ENCODE measurements at places on chromosomes 7 and 10. TPM values are rescaled to one million over a fixed set of nuclear protein-coding genes. Genes with fewer than 3 reads are reported as not detected.

ANKRD2 gene
- total RNA-seq = not detected

NKX1-2 gene
- not detected for total RNA-seq

GRCh38 chr10:52048051-52048450 is 266.0 kb upstream of the DKK1 start:
- DNase-seq = no peak

CALCR gene
- not detected for total RNA-seq

DNA sequence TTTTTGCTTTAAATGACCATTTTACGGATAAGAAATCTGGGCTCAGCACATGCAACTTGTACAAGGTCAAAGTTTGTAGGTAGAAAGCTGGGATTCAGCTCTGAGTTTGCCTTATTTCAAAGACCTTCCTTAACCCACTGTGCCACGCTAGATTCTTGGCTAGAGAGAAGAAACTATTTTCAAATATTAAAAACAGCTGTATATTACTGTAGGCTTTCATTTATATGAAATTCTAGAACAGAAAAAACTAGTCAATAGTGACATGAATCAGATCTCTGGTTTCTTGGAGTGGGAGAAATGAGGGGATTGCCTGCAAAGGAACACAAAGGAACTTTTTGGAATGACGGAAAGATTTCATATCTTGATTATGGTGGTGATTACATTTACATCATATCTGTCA is 53.0 kb upstream of the C1GALT1 start:
- no peak for DNase-seq

DNA sequence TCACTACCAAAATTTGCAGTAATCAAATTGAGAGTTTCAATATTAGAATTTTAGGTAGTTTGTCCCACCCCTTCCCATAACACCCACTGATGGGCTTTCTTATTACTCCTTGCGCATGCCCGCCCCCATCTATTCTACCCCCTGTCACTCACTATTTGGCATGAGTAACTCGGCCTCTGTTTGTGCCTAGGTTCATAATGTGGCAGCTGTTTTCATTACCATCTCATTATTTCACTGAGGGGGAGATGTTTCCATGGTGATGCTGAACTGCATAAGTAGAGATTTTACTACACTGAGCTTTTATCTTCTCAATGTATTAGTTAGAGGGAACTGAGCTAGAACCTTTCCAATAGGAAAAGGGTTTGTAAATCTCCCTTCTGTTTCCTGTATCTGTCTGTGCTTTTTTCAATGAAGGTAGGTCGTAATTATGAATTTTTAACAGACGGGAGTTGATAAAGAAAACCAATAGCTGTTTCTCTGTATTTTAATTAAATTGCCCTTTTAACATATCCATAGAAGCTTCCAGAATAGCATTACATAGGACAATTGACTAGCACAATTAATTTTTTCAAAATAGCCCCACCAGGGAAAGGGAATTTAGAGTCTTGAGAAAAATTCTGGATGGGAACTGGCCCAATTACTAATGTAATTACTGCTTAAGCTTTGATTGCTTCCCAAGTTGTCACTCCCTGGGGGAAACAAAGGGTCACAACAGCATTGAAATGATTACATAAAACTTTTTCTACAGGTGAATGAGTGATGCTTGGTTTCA is 33.4 kb downstream of the PRPS1L1 start:
- no peak for DNase-seq

GRCh38 chr7:74482197-74482467 is 28.4 kb downstream of the GTF2IRD1 start:
- no peak for DNase-seq

DNA sequence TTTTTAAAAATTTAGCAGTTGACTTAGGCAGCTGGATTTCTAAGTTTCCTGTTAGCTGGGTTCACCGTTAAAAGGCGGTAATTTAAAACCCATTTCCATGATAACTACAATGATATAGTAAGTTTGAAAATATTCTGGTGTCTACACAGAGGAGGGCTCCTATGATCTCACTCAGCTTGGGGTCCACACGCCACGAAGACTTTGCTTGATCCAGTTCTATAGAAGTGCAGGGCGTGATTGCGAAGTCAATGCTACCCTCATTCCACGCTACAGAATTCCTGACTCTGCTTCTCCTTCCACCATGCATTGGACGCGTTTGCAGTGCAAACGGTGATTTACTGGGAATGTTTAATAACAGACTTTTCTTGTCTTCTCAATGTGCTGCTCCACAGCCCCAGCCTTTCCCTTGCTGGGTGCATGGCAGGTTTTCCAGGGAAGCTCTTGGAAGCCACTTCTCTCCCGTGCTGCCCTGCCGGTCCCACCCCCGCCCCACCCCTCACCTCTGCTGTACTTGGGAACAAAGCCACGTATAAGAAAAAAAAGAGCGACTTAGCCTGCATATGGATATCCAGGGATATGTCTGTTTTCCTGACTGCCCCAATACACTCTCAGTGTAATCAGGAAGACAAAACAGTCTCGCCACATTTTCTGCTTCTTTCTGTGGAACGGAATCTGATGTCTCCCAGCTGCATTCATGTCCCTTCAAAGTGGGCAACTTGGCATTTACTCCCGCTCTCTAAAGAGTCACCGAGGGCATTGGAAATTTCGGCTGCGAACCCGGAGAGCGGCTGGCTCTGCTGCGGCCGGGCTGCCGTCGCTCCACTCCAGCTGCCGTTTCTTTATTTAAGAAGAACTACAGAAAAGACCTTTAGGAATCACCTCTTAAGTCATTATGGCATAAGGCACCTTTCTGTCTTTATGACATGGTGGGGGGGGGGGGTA is 434.4 kb upstream of the MGMT start:
- DNase-seq = no peak

DNA sequence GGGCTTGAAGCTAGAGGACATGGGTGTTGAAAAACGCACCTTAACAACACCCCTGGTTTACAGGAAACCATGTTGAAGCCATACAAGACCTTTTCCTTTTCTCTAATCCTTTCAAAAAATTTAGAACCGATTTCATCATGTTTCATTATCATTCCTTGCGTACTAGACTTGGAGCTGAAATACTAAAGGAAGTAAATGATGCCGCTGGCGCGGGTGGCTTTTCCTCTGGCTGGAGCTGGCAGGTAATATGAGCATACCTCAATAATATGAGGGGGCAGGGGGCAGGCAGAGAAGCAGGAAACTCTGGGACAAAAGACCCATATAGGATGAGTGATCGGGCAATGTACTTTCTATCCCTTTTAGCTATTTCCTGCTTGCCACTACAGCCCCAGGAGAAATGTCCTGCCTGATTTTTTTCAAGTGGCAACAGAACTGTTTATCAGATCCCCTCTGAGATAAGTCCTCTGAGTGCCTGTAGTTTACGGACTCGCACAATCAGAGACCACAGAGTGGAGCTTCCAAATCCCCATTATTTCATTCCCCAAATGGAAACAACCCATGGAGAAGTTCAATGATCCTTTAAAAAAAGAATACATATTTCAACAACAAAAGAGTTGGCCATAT is 450.1 kb downstream of the KCNMA1 start:
- DNase-seq = no peak
